K562 (cell line): ENCODE measurements at places on chromosomes 11 and 22.

GRCh38 chr22:35191412-35191811 lies 65.9 kb upstream of the HMGXB4 start:
- no peak for DNase-seq

GRCh38 chr11:70103256-70103975 lies 25.3 kb downstream of the ANO1 start:
- no peak for DNase-seq

DNA sequence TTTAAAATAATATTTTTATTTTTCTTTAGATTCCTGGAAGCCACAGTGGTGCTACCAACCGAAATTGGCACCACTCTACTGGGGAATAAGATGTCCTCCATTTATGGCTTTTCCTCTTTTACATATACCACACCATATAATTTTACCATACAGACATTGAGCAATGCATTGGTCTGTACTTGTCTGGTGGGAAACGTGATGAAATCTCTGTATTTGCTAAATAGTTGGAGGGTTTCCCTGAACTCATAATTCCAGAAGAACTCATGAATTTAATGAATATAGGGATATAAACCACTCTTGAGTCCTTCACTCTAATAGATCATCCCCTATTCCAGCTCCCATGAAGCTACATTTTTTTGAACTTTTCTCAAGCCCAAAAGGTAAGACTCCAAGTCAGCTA lies 28.0 kb upstream of the MMP13 start:
- no peak for DNase-seq

GRCh38 chr22:42661985-42662831 lies 13.0 kb upstream of the CYB5R3 start:
- peak; percentile 77 for DNase-seq

GRCh38 chr11:10272132-10272531 lies 21.9 kb downstream of the SBF2 start:
- no peak for DNase-seq

- DNase-seq: no peak
These were observed 107.7 kb downstream of the SNX19 start for GRCh38 chr11:130808541-130808940.

DNA sequence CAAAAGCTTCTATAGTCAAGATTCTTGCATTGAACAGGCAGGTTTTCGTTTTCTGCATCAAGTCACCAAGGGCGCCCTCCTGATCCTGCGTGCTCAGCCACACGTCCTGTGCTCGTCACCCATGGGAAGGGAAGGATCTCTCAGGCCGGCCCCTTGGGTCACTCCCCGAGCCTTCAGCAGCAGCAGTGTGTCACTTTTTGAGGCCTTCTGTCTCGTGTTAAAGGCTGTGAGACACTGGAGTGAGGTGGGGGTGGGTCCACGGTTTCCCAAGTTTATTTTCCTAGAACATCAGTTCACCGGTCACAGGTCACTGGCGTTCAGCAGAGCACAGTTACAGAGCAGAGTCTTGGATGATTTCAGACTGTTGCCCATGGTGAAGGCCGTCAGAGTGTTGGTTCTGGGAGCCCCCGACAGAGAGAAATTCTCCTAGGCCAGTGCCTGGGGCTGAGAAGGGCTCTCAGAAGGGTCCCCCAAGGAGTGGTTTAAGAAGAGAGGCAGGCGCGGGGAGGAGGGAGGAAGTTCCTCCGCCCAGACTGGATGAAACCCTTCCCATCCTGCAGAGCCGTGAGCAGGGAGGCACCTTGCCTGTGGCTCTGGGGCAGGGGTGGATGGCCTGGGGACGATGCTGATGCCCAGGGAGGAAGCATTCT lies 13.5 kb upstream of the ADORA2A start:
- DNase-seq: no peak

GRCh38 chr11:15519124-15519791 lies 404.5 kb downstream of the INSC start:
- DNase-seq: no peak

DNA sequence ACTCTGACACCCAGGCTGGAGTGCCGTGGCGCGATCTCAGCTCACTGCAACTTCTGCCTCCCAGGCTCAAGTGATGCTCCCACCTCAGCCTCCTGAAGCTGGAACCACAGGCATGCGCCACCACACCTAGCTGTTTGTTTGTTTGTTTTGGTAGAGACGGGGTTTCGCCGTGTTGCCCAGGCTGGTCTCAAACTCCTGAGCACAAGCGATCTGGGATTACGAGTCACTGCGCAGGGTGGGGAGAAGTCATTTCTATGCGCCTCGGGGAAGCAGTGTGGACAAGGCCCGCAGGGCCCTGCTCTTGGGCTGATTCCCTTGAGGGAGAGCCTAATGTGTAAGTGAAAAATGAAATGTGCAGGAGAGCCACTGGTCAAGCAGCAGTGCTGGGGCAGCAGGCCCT lies 19.6 kb upstream of the SEPTIN5 start:
- no peak for DNase-seq

DNA sequence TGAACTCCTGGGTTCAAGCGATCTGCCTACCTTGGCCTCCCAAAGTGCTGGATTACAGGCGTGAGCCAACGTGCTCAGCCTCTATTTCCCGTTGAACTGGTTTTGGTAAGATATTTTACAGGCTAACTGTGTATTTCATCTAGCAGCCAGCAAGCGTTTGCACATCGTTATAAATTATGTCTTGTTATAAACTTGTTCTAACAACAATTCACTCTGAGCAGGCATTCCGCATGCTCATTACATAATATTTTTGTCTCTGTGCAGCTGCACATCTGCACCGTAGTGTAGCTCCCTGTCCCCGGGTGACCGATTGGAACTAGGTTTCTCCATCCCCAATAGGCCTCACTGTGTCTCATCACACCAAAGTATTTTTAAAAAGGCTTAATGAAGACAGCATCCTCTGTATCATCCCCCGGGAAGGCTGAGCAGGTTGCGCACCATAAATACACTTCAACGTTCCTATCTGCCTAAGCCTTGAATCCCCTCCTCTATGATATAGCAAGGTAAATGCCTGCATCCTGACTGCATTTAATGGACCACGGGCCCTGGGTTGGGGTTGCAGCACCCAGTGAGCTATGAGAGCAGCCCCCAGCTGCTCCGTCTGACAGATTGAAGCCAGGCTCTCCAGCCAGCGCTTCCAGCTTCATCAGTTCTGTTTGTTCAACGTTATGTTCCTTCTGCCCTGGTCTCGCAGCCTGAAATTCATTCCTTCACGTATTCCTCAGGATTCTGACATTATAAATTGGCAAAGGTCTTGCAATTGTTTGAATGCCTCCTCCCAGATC lies 47.7 kb downstream of the TST start:
- DNase-seq: no peak

DNA sequence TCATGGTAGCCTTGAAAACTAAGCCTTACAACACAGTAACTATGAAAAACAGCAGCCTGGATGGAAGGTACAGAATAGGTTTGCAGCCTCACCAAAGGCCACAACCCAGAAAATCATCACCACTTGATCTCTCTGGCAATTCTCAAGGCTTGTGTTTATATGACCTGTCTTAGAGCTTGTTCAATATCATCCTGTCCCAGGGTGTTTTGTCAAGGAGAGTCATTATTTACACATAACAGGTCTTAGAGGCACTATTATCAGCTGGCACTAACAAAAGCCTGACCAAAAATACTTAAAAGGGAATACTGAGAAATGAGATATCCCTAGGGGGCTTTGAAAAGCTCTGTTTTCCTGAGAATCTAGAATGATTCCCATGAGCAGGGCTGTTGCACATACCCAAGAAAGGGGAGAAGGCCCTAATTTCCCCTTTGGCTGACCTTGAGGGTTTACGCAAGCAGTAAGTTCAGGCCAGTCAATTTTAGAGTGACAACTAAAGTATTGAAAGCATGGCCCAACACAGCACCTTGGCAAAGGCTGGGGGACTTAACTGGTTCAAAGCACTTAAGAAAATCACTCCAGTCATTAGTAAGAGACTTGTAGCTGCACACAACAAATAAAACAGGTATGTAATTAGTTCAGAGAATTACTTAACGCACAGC lies 7.9 kb downstream of the SC5D start:
- DNase-seq: no peak

- peak; percentile 64 for DNase-seq
These were observed 1.4 kb upstream of the TCN2 start for GRCh38 chr22:30605449-30606110.

GRCh38 chr22:47552024-47552423 lies 789.6 kb downstream of the TBC1D22A start:
- DNase-seq: no peak

- peak; percentile 80 for DNase-seq
These were observed 22.0 kb downstream of the RSPH14 start for GRCh38 chr22:23119494-23120414.

DNA sequence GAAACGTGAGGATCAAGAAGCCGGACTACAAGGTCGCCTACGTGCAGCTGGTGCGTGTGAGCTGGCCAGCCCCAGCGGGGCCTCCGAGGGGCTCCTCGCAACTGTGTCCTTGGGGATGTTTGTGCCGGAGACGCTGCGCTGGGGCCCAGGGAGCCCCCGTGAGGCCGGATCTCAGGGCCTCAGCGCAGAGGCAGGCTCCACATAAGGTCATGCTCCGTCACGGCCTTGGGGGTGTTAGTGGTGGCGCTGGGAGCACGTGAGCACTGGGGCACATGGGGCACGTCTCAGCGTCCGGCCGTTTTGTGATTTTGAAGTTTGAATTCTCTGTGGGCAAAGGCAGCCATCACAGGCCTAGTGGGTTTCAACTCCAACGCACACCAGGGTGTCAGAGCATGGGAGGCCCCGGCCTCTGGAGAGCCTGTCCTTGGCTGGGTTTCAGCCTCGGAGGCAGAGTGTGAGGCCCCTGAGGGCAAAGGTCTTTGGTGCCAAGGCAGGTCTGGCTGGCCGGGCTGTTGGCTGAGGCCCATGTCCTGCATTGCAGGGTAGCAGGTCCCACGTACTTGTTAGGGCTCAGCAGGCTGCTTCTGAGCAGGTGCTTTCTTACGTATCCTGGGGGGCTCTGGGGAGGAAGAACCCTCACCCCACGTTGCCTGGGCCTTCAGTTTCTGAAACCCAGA lies 5.8 kb downstream of the MRPL23 start:
- no peak for DNase-seq

- peak; percentile 86 for DNase-seq
These were observed 7.6 kb downstream of the SLC29A2 start for GRCh38 chr11:66363805-66364535.

DNA sequence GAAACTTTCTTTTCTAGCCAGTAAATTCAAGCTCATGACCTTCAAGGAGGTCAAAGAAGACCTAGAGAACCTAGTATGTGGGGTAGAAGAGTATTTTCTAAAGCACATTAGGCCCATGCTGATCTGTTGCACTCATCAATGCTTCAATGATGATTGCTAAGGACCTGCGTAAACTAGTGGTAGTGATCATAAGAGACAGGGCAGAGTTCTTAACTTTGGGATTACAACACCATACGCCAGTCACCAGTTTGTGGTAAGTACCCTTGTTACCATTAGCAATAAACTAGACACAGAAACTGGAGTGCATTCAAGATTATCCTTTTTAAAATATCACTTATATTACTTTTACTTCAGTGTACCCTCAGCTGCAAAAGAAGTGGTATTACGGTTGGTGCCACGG lies 490.3 kb downstream of the BUD13 start:
- no peak for DNase-seq

DNA sequence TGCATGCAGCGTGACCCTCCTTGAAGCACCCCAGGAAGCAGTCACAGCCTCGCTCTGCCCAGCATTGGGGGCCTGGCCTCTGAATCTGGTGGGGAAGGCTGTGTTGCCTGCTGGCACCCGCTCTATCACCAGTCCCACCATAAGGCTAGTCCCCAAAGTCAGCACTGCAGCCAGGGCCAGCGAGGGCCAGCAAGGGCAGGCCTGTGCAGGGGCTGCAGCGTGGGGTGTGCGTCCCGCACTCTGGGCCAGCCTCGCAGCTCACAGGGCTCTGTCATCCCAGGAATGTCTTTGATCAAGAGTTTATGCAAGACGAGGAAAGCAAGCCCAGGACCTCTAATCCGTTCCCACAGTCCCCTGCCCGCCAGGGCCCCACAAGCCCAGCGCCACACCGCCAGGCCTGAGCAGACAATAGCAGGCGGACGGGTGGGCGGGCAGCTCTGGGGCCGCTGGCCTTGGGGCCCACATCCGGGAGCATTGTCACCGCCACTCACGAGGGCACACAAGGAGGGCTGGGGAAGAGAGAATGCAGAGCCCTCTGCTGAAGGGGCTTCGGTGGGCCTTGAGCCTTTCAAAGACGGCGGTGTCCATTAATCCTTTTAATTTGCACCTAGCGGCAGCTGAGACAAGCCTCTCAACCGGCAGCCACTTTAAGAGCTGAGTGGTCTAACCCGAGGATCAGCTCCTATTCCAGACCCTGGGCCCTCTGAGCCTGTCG lies 17.1 kb downstream of the LTO1 start:
- DNase-seq: no peak

- no peak for DNase-seq
These were observed 1.4 kb upstream of the CREB3L1 start for GRCh38 chr11:46275964-46276641.

DNA sequence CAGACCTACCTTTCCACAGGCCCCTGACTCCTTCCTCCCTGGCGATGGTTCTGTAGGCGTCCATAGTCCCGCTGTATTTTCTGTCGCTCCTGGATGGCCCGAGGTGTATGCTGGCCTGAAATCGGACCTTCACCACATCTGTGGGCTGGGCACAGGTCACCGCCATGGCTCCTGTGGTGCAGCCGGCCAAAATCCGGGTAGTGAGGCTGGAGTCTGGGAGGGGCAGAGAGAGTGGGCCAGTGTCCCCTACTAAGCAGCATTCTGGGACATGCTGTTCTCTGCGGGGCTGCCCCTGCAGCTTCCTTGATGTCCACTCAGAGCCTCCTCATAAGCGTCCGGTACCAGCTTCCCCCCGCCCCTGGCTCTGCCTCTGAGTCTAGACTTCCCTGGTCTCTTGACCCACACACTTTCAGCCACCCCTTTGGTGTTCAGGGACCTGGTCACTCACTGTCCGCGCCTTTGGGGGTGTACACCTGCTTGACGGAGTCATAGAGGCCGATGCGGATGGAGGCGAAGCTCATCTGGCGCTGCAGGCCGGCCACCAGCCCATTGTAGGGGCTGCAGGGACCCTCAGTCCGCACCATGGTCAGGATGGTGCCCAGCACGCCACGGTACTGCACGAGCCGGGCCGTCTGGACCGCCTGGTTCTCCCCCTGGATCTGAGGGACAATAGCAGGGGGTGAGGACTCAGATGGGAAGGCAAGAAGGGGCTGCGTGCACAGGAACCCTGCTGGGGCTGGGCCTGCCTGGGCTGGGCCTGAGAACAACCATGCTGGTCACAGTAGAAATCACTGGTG lies 3.0 kb downstream of the UCP3 start:
- DNase-seq: no peak

DNA sequence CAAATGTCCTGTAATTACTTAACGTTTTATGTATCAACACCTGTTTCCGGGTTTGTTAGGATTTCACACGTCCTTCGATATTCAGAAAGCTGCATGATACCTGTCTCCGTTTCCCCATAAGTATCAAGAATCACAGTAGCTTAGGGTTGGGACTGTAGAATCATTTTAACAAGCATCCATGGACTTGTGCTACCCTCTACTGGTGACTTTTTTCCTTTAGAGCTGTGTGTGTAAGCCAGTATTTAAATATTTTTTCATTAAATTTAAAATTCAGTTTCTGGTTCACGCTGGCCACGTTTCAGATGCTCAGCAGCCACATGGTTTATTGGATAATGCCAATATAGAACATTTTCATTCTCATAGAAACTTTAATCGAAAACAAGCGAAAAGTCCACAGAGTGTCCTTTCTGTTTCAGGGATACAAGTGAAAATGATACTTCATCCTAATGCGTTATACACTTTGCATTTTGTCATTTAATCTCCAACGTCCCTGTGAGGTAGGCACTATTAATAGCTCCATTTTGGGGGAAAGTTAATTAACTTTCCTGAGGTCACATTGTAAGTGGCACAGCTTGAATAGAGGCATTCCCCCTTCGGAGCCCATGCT lies 61.5 kb upstream of the SLC25A18 start:
- peak; percentile 75 for DNase-seq
